ENCODE measurements at places on chromosomes 4 and X. TPM values are rescaled to one million over a fixed set of nuclear protein-coding genes. Genes with fewer than 3 reads are reported as not detected.

Gene RTL5
- 0.87 TPM for total RNA-seq

Gene SSX4
- total RNA-seq: not detected

Gene RBMXL3
- total RNA-seq: not detected

Gene MTMR8
- total RNA-seq: 1.2 TPM

Gene FHDC1
- 6.7 TPM for total RNA-seq

Gene CAPN6
- total RNA-seq: 84.8 TPM

Gene AFF2
- 0.72 TPM for total RNA-seq

Gene SHROOM3
- 210 TPM for total RNA-seq

Gene CEP44
- total RNA-seq: 39.1 TPM

Gene ENPEP
- total RNA-seq: 11.9 TPM

Gene ANKRD37
- total RNA-seq: 8.1 TPM

Gene HSD17B13
- 1.3 TPM for total RNA-seq

Gene SCOC
- 75.5 TPM for total RNA-seq

Gene DMD
- total RNA-seq: 71.8 TPM

Gene RLIM
- 16.1 TPM for total RNA-seq

Gene TLL1
- total RNA-seq: 4.4 TPM

Gene NXF2
- not detected for total RNA-seq

Gene GPR34
- not detected for total RNA-seq

Gene AWAT2
- not detected for total RNA-seq

Gene ATOH1
- not detected for total RNA-seq

Gene SHISA3
- total RNA-seq: 4.9 TPM

Data from stomach (tissue), 19 donors.